Activated T-cell treated with anti-CD3 and anti-CD28 coated beads, Interleukin-2, amount 50 U/mL, for 48 hours (primary cell): ENCODE measurements at places on chromosomes 11 and 22.

- no peak for DNase-seq
Observed at GRCh38 chr11:92540096-92540495, 315.5 kb downstream of the FAT3 start.

GRCh38 chr11:65438257-65439151 lies 15.9 kb downstream of the NEAT1 start:
- no peak for DNase-seq

GRCh38 chr11:120337355-120338106 lies 1.3 kb downstream of the ARHGEF12 start:
- no peak for DNase-seq

DNA sequence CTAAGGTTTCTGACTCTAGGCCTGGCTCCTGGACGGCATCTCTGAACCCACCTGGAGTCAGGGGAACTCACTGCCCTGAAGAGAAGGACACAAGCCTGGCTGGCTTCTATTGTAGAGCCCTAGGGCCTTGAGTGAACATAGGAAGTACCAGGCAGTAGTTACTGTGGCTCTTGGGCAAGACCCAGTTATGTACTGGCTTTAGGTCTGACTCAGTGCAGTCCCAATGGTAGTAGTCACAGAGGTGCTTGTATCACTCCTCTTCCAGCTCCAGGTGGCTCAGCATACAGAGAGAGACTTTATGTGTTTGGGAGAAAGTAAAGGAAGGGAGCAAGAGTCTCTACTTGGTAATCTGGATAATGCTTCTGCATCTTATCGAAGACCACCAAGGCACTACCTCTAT lies 13.9 kb upstream of the PAK1 start:
- no peak for DNase-seq

DNA sequence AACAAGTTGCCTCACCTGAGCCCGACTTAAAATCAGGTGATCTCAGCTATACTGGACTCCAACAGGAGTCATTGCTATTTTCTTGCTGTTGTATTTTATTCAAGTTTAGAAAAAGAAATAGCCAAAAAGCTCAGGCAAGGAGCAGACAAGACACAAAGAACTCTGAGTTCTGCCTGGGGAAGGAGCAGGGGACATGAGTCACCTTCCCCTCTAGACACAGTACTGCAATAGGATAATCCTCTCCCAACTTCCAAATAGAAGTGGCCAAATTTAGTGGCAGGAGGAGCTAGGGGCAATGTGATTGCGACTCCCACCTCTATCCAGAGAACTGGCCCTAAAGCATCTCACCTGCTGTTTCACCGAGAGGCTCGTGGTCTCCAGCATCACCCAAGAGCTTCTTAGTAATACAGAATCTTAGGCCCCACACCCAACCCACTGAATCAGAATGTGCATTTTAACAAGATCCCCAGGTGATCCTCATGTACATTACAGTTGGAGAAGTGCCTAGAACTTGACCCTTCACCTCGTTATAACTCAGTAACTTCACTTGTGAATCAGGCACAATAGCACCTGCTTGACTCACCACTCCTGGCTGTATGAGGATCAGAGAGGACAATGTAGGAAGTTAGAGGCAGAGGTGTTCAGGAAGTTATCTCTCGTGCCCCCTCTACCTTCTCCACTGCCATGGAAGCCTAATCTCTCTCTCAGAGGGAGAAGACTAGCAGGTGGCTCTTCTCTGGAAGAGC lies 56.8 kb upstream of the FBXO3 start:
- no peak for DNase-seq

DNA sequence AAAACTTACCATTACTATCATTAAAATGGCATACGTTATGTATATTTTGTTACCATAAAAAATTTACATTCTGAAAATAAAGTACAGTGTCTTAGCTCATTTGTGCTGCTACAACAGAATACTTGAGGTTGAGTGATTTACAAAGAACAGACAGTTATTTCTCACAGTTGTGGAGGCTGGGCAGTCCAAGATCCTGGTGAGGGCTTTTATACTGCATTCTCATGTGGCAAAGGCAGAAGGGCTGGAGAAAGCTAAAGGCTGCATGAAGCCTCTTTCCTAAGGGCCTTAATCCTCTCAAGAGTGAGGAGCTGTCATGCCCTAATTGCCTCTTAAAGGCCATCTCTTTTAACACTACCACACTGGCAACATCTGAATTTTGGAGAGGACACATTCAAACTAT lies 13.3 kb downstream of the GGTLC2 start:
- DNase-seq, result no peak

GRCh38 chr11:15473954-15474837 lies 359.5 kb downstream of the INSC start:
- no peak for DNase-seq

DNA sequence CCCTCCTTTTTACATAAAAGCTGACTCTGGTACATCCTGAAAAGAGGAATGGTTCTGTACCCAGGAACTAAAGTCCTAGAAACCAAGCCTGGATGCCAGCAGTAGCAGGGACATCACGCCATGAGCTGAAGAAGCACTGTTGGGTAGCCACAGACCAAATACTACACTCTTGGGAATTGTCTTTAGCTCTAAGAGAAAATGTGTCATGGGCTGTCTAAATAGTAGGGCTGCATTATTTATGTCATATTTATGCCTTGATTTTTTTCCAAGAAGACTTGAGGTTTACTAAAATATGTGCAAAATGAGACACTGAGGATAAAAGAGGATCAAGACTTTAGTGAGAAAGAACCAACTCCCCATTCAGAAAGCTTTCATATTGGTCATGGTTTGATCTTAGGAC lies 213.6 kb downstream of the RAB38 start:
- DNase-seq, result no peak

- DNase-seq, result peak; percentile 76
Observed at GRCh38 chr11:134592391-134592990, 180.4 kb upstream of the B3GAT1 start.

- no peak for DNase-seq
Observed at GRCh38 chr11:131373095-131373725, 2.8 kb downstream of the NTM start.

- no peak for DNase-seq
Observed at GRCh38 chr22:35051013-35051535, 14.9 kb upstream of the ISX start.

DNA sequence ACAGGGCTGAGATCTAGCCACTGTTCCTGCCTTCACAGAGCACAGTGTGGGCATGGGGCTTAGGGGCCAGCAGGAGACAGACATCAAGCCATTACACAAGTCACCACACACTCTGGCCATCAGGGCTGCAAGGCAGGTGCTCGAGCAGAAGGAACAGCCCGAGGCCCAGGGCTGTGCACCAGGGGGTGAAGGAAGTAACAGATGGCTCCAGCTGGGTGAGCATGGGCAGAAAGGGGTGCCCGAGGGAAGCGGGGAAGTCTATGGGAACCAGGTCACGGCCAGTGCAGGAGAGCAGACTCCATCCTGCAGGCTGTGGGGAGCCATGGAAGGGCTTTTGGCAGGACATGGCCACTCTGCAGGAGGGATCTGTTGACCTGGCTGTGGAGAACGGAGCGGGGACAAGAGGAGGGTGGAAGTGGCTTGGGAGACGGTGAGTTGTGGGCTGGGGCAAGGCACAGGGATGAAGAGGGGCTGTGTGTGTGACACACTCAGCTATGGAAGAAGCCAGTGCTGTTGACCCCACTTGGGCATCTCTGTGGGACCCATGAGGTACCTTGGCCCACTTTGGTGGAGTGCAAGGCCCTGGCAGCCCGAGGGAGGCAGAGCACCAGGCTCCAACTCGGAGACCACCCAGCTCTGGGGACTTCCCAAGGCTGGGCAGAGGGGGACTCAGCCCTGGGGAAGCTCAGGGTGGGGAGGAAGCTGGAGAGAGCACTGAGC lies 3.6 kb downstream of the C11orf68 start:
- DNase-seq, result no peak

DNA sequence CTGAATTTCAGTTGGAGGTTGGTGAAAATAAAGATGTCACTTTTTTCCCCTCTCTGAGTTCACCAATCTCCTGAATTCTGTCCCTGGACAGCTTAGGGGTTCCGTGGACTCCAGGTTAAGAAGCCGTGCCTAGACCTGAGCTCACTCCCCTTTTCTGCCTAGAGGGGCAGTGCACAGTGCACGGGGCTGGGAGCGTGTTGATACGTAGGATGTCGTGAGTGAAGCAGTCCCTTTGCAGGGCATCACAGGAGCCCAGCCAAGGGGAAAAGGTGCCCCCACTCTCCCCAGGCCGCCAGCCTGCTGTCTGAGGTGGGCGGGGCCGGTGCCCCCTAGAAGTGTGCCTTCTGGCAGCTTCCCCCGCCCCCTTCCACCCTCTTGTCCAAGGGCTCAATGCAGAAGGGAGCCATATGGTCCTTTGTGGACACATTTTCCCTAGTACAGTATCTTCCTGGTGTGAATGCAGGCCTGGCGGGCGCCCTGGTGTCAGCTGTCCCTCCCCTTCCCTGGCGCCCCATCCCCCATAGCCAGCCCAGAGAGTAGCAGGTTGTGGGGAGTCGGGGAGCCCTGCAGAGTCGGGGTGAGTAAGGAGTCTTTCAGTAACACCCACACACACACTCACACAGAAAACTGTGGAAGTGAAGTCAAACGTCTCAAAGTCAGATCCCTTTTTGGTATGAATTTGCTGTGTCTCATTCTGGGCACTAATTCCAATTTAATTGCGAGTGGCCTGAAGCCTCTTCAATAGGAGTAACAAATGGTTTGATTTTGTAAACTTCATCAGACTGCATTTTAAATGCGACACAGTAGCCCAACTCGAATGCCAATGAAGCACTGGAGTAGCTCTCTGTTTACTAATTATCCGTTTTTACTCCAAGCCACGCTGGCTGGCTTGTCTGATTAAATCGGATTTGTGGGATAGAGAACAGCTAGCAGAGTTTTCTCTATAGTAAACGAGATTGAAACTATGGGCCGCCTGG lies 67.5 kb upstream of the NNMT start:
- no peak for DNase-seq

DNA sequence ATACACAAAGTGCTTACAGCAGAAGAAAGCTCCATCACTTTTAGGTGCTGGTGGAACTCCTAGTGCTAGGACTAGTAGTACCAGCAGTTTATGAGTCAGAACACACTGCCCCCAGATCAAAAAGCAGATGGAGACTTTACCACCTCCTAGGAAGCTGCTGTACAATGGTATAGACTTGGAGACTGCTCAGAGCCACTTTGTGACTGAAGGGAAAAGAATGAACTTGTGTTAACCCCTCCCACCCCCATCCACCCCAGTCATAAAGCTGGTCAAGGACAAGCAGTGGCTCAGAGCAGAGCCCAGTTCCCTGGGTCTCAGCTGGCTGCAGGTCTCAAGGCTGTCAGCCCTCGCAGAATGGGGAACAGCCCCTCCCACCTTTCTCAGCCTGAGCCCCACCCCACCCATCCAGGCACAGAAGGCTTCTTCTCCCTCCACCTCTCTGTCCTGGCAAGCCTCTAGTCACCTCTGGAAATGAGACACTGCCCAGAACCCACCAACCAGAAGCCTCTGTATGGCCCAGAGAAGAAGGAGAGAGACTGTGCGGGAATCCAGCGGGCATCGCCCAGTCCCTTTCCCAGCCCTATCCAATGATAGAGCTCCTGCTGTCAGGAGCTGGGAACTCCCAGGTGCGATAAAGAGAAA lies 23.8 kb downstream of the PACSIN2 start:
- no peak for DNase-seq

DNA sequence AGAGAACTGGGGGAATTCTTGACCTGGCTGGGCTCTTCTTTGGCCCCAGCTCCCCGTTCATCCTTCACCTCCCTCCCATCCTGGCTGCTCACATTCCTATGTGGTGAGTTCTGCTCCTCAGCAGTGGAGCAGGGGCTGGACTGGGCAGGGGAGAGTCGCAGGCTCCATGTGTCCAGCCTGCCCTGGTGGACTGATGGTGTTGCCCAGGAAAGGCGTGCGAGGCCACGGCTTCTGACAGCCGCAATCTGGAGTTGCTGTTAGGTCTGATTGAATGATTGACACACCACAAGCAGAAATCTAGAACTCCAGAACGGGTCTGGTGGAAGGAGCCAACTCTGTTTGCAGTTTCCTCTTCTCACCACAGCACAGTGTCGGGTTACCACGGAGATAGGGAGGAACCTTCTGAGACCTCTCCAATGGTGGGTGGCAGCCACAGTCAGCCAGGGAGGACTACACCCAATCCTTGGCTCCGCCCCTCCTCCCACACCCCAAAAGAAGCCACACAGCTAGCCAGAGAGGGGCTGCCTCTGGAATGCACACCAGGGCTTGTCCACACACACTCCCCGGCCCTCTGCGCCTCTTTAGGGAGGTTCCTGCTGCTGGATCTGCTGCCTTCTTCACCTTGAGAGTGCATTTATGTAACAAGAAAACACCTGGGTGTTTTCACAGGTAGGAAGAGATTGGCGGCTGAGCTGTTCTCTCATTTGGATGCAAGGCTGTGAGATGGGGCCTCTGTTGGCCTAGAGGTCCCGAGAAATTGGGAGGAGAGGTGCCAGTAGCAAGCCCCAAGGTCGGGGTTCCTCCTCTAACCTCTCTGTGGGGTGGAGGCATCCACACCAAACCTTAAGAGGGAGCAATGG lies 56.4 kb upstream of the CD44 start:
- DNase-seq, result peak; percentile 84

GRCh38 chr11:70818351-70818750 lies 420.0 kb downstream of the CTTN start:
- no peak for DNase-seq

- no peak for DNase-seq
Observed at GRCh38 chr22:45544588-45545170, 42.0 kb downstream of the FBLN1 start.

- DNase-seq, result no peak
Observed at GRCh38 chr22:34019190-34019845, 99.0 kb upstream of the LARGE1 start.

- no peak for DNase-seq
Observed at GRCh38 chr11:17744151-17744940, 9.8 kb downstream of the KCNC1 start.

DNA sequence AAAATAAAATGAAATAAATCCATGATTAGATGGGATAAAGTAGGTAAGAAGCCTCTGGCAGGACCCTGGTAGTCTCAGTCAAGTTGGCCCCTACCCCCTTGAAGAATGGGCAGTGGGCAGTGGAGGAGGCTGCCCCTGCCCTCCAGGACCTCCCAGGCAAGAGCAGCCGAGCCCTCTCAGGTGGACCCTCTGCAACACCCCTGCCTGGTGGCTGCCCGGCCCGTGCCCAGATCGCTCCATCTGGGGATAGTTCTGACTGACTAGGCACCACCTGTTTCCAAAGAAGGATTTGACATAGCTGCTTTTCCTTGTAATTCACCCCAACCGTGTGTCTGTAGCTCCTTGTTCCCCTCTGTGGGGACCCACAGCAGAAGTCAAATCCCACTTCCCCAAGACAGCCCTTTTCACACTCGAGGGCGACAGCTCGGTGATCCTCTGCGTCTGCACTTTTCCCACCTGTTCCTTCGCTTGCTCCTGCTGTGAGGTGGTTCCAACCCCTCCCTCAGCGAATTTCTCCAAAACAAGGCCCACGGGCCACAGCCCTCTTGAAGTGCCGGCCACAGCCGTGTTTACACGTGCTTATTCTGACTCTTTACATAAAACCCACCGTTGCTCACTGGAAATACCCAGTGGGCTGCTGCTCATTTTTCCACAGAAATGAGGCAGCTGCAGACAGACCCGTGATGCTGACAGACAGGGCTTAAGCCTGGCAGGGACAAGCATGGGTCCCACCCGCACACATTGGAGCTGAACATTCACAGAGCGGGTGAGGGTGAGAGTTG lies 5.5 kb upstream of the TMPRSS13 start:
- DNase-seq, result no peak
